ENCODE measurements at places on chromosomes 6 and 20.

- peak; percentile 20 for DNase-seq
These were observed 1223.6 kb upstream of the GJE1 start for GRCh38 chr6:140909156-140909555.

- DNase-seq: no peak
These were observed 21.0 kb upstream of the RIN2 start for GRCh38 chr20:19737025-19737424.

DNA sequence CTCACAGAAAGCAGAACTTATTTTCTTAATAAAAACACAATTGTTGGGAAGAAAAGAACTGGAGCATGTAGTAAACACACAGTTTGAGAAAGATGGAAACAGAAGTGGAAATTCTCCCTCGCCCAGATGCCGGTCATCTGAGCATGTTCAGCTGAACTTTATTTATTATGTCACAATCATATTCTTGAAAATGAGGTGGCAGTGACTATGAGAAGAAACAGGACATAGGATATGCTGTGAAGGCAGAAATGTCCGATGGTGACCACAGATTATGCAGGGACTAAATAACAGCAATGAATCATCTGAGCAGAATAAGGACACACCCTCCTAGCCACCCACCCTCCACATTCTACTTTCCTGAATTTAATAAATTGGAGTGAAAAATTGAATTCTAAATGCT lies 425.3 kb upstream of the NOX3 start:
- DNase-seq: peak; percentile 27

DNA sequence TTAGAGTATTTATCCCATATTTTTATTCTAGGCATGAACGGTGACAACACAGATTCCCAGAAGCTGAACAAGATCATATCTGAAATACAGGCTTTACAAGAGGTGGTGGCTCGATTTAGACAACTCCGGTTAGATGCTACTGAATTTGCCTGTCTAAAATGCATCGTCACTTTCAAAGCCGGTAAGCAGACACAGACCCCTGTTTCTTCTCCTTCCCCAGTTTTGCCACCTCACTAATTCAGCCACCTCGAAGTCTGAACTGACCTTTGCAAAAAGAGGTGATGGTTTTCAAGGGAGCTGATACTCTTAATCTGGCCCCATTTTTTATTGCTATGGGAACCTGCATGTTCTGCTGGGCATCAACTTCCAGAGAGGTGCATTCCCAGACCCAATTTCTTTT lies 15.0 kb downstream of the NR2E1 start:
- DNase-seq: no peak

DNA sequence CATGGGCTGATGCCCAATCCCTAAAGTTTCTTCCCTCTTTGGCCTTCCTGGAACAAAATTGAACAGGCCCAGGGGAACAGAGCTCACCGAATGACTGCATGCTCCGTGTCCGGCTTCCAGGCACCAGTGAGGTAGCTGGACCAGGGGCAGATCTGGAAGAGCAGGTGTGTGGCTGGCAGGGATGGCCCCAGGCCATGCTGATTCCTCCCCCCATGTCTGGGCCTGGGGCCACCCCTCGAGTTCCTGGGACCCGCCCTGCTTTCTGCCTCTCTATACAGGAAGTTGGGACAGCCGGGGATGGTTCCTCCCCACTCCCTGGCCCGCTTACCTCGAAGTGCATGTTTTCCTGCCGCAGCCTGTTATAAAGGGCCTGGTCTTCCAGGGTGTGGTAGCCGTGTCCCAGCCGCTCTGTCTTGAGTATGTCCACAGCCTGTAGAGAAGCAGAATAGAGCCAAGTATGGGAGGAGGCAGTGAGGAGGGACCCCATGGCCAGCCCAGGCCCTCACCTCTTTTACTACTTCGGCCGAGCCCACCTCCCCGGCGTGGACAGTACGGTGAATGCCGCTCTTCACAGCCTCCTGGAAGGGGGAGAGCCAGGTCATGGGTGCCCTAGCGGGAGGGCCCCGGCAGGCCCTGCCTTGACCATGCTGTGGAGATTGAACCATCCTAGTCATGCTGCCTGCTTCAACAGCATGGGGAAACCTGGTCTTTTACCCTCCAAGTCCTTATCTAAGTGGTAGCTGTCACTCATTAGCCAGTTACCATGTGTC lies 28.8 kb downstream of the ADA start:
- DNase-seq: no peak

DNA sequence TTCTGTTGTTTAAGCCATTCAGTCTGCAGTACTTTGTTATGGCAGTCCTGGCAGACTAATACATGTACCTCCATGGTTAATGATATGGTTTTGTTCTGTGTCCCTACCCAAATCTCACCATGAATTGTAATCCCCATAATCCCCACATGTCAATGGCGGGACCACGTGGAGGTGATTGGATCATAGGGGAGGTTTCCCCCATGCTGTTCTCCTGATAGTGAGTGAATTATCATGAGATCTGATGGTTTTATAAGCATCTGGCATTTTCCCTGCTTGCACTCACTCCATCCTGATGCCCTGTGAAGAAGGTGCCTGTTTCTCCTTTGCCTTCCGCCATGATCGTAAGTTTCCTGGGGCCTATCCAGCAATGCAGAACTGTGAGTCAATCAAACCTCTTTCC lies 57.5 kb upstream of the NT5E start:
- no peak for DNase-seq

Data from AG08396 (cell line).